ENCODE measurements at places on chromosomes 1 and 21.

- DNase-seq = no peak
These were observed 30.8 kb upstream of the PTPRF start for GRCh38 chr1:43499898-43500297.

DNA sequence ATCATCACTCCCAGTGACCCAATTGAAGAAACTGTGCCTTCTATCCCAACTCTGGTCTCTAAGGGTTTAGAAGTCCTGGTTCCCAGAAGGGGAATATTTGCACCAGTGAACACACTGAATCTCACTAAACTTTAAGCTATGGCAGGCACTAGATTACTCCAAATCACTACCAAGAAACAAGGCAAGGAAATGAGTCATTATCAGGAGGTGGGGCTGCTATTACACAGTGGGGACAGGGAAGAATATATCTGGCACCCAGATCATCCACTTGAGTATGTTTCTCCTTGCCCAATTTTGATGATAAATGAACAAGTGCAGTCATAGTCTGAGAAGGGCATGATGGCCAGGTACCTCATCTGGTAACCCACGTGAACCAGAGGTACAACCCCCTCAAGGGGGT lies 7.0 kb downstream of the MRPL9 start:
- DNase-seq = no peak

DNA sequence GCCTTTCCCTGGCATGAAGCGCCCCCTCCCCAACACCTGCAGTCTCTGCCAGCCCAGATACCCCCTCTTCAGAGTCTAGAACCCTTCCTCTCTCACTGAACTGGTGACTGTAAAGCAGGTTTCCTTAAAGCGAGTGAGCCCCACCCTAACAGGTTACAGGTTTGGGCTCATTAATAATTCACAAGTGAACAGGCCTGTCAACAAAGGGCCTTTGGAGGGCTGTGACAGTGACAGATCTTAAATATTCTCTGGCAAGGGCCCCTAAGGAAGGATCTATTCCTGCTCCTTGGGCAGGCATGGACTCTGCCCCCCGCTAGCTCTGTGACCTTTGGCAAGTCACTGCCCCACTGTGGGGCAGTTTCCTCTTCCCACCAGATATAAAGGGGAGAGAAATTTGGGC lies 5.6 kb upstream of the TTC39A start:
- DNase-seq = no peak

- DNase-seq = no peak
These were observed 650.1 kb downstream of the NPHP4 start for GRCh38 chr1:5342172-5342571.

GRCh38 chr1:6519935-6520671 lies 28.6 kb upstream of the PLEKHG5 start:
- DNase-seq = peak; percentile 73

DNA sequence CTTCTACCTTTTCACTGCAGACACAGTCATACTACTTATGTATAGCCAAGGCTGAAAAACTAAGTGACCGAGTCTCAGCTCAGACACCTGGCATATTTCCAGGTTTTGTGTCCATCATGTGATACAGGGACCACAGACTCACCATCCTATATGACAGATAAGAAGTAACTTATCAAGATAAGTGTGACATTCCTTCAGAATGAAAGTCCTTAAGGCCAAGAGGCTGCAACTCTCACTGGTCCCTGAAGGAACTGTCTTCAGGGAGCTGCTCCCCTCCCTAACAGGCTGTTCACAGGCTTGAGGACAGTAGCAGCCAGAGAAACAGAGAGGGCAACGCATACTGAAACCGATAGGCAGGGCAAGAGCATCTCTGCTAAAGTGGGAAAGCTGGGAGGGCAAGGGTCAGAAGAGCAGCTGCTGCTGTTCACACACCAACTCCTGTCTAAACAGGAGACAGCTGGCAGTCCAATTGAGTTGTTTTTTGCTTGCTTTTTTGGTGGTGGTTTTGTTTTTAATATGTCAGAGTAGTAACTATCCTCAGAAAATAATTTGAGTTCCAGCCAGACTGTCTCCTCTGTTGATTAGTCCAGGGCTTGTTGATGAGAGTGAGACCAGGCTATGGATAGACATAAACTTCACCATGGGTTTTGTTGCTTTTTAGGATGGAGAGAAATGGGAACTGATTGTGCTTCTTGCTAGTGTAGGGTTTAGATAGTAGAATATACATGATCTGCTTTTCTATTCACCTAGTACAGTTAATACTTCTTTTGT lies 67.7 kb downstream of the MACF1 start:
- DNase-seq = no peak

Measured in right forelimb (tissue), 1 donor.